T-helper 2 cell (primary cell): ENCODE measurements at places on chromosomes 6 and 20.

DNA sequence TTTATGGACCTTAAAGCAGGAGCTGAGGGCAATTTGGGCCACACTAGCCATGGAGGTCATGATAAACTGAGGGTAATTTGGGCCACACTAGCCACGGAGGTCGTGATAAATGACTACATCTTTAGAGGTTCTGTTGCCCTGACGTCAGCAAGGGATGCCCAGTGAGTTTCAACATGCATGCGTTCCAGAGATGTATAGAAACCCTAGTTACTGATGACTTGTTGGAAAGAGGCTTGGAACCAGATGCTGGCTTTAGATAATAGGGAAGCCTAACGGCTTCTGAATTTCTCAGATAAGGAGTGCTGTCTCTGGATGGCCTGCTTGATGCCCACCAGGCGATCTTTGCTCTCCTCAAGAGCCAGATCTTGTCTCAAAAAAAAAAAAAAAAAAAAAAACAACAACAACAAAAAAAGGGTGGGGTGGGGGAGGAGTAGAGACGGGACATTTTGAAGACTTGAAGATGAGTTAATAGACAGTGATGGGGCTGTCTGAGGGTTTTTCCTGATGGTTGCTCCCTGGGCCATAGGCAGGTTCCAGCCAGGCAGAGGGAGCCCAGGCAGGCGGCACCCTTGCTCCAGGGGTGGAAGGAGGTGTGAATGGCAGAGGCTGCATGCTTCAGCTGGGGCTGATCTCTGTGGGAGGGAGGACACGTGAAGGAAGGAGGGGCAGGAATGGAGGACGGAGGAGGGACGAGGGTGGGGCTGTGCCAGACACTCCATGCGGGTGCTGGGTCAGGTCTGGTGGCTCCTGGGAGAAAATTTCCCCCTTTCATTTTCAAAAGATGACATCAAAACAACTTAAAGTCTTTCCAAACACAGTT lies 27.0 kb upstream of the FRMD1 start:
- no peak for DNase-seq

DNA sequence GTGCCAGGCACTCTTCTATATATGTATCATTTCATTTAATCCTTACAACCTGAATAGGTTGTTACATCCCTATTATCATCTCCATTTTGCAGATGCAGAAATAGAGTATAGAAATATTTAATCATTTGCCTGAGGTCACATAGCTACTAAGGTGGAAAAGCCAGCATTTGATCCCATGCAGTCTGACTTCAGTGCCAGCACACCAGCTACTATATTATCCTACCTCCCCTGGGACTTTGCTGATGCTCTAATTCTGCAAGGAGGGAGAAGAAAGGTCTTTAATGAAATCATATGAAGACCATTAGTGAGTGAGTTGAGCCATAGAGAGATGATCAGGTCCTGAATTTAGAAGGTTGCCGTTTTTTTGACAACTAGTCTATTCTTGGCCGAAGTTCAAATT lies 53.7 kb downstream of the TOP1 start:
- DNase-seq: no peak

DNA sequence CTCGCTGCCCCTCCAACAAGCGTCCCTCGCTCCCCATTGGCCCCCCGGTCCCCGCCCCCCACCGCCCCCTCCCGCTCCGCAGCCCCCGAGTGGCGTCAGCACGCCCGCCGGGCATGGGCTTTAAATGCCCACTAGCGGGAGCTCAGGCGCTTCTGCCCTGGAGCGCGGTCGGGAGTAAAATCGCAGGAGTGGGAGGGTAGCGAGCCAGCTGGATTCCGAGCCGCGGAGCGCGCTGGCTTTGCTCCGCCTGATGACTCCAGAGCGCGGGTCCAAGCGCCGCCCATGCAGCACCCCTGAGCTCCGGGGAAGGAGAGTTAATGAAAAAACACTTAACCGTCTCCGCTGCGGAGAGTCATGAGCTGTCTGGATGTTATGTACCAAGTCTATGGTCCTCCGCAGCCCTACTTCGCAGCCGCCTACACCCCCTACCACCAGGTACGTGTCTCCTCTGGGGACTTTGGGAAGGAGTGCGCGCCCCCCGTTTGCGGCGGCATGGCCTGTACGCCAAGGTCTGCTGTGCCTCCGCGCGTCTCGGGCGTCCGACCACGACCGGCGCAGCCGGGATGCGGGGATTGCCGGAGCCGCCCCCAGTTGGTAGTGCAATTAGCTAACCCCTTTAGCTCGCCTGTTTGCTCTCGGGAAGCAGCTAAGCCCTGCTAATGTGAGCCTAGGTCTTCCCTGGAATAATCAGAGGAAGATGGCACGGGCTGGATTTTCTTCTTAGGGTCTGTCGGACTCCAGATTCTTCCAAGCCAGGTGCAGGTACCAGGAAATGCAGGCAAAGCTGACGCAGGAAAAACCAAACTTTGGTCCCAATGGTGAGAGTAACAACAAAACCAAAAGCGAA lies at the start of gene VGLL2:
VGLL2 (plus strand) TSS at position 149 of the 847 bp plus-strand sequence; CDS start at position 355, 206 bp downstream.
- DNase-seq: no peak

GRCh38 chr6:24831771-24832716 lies 33.3 kb upstream of the ARMH2 start:
- no peak for DNase-seq

DNA sequence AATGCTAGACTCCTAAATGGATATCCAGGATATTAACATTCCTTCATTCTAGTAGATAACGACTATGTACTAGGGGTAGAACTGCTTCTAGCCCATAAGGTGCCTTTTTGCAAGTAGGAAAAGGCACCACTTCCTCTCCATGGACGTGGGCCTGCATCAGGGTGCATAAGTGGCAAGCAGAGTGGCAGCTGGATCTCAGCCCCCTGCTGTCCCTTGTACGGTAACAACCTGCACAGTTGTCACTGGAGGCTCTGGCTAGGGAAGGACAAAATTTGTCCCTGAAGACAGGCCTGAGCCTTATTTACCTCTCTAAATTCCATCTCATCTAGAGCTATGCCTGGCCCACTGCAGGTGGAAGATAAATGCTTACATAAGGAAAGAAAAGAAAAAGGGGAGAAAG lies 42.5 kb upstream of the SAYSD1 start:
- DNase-seq: no peak

GRCh38 chr6:28941684-28942448 lies 18.1 kb upstream of the TRIM27 start:
- no peak for DNase-seq
